ENCODE measurements at places on chromosomes 4 and X.

- DNase-seq: no peak
These were observed 70.7 kb upstream of the NFKB1 start for GRCh38 chr4:102430461-102430910.

GRCh38 chr4:146033149-146033548, 94.5 kb upstream of the ZNF827 start:
- DNase-seq: no peak

DNA sequence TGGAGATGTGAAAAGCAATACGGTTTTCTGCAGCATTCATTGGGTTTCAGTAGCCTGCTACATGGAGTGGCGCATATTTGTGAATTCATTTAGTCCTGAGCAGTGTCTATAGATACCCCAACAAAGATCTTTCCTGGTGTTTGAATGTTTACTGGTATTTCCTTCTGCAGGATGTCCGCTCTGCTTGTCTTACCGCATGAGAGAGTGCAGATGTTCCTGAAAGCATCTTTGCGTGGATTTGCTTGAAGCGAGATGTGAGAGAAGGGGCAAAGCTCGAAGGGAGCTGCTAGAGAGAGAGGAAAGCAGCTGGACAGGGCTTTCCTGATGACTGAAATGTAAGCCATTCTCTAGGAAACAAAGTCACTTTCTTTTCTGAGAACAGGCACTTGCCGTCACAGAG, 40.9 kb upstream of the GYPA start:
- no peak for DNase-seq

DNA sequence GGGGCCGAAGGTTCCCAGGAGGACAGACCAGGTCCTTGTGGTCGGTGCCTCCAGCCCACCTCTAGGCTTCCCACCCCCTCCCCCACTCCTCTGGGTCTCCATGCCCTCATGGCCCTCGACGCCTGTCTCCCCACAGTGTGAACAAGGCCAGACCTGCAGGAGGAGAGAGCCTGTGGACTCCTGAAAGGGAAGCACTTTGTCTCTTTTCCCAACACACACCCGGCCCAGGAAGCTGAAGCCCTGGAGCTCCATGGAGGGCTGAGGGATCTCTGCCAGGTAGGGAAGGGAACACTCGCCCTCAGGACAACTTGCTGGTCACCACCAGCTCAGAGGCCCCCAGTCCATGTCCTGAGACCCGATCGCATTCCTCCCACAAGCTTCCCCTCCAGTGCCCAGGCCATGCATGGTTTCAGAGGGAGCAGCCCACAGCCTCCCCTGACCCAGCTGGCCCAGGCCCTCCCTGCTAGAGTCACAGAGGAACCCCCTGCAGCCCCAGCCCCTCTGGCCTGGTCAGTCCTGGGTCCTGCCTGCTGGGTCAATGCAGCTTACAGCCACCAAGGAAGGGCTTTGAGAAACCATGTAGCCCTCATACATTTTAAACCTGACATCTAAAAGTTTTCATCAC, 60.8 kb downstream of the ABLIM2 start:
- DNase-seq: no peak

DNA sequence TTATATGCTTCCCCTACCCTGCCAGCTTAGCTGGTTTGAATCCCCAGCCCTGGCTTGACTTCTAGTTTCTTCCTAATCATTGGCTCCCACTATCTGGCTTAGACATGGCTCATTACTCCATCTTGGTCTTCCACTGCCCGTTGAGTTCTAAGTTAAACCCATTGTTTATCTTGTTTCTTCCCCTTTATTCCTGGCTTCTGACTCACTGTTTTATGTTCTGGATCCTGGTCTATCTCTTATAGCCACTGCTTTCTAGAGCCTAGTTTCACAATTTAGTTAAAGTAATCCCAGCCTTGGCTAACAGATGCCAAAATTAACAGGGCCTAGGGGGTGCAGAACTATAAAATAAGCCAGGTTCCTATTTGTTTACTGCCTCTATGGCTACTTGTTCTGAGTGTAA, 120.9 kb downstream of the ARHGEF9 start:
- DNase-seq: no peak

GRCh38 chrX:108216405-108216804, 124.8 kb downstream of the ATG4A start:
- no peak for DNase-seq

GRCh38 chr4:136009258-136009832, 1522.9 kb downstream of the PCDH18 start:
- DNase-seq: no peak

GRCh38 chr4:168871632-168872031, 138.4 kb downstream of the CBR4 start:
- DNase-seq: no peak

- peak; percentile 10 for DNase-seq
These were observed 3.1 kb upstream of the OCIAD2 start for GRCh38 chr4:48909697-48910096.

DNA sequence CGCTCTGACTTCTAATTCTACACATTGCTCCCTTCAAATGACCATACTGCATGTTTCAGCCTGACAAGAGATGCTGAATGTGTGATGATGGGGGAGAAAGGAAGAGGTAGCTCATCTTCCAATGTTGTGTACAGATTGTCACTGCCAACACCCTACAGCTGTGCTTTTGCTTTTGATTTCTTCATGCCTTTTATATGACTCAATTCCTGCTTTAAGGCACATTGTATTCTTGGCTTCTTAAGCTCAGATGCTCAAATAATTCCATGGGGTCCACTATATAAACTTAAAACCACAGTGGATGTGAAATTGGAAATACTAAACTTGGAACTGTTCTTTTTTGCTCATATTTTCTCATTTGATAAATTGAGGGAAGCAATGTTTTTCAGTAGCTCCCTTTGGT, 183.2 kb upstream of the WDFY3 start:
- no peak for DNase-seq

Data from activated CD4-positive, alpha-beta T cell treated with anti-CD3 and anti-CD28 coated beads, Interleukin-2, amount 50 U/mL, for 24 hours (primary cell).